ENCODE measurements at places on chromosomes 6 and 20.

GRCh38 chr6:137086031-137086430, 41.3 kb upstream of the IL20RA start:
- DNase-seq = no peak

- DNase-seq = no peak
Measured at GRCh38 chr20:45429618-45430017, 13.7 kb downstream of the PIGT start.

DNA sequence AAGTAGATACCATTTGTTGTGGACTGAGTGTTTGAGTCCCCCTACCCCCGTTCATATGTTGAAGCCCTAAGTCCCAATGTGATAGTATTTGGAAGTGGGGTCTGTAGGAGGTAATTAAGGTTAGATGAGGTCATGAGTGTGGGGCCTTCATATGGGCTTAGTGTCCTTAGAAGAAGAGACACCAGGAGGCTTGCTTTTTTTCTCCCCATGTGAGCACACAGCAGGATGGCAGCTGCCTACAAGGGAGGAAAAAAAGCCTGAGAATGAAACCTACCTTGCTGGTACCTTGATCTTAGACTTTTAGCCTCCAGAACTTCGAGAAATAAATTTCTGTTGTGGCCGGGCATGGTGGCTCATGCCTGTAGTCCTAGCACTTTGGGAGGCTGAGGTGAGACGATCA, 67.9 kb upstream of the TULP4 start:
- no peak for DNase-seq

GRCh38 chr6:34315780-34316179, 67.0 kb upstream of the SMIM29 start:
- no peak for DNase-seq

- DNase-seq = no peak
Measured at GRCh38 chr20:63956664-63957003, 418 bp upstream of the UCKL1 start.

DNA sequence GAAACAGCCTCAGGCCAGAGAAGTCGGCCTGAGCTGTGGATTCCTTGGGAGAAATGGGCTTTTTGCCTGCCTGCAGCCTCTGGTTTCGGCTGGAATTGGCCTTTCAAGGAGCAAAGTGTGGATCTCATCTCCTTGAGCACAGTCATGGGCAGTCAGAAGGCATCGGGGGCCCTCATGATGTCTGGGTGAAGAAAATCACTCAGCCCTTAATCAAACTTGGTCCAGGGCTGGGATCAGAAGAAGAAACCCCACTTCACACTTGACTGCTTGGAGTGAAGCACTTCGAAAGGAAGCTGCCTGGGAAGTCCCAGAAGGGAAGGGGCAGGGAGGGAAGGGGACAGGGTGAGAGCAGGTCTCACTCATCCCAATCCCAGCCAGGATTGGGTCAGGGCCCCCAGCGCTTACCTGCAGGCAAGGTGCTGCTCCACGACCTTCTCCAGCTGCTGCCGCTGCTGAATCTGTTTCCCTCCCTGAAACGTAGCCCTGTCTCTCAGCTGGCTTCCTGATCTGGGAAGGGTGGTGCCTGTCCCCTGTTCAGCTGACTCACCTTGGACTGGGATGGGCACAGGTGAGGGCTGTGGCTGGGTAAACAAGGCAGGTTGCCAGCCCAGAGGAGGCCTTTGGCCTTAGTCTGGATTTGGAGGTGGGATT, at the start of gene SDCBP2:
TSS of gene SDCBP2 (minus strand) at position 460 of the 651 bp plus-strand sequence. CDS start 8,723 bp downstream, outside the sequence.
- DNase-seq = no peak

GRCh38 chr20:40646813-40647212, 42.2 kb downstream of the MAFB start:
- DNase-seq = no peak

- DNase-seq = no peak
Measured at GRCh38 chr20:10848810-10849370, 175.1 kb upstream of the JAG1 start.

DNA sequence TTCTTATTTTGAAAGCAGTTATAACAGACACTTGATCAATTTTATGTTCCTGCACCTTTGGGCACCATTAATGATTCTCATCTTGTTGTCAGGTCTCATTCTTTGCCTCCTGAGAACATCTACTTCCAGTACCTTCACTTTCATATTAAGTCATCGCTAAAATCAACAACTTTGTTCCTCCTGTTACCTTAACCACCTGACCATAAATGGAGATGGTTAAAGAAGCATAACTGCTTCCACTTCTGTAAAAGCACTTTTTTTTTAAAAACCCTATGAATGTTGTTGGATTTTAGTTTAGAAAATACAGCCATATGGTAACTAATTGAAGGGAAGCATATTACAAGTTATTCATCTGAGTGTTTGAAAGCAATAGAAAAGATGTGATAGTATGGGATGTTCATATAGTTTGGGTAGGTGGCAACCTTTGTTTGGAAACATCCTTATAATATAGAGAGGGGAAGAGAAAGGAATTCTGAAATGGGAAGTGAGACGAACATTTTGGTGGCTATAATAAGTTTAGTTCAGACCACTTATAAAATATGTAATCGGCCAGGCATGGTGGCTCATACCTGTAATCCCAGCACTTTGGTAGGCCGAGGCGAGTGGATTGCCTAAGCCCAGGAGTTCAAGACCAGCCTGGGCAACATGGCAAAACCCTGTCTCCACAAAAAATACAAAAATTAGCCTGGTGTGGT, 53.9 kb downstream of the AFG1L start:
- no peak for DNase-seq

- DNase-seq = no peak
Measured at GRCh38 chr20:62535964-62536363, 60.2 kb upstream of the GATA5 start.

DNA sequence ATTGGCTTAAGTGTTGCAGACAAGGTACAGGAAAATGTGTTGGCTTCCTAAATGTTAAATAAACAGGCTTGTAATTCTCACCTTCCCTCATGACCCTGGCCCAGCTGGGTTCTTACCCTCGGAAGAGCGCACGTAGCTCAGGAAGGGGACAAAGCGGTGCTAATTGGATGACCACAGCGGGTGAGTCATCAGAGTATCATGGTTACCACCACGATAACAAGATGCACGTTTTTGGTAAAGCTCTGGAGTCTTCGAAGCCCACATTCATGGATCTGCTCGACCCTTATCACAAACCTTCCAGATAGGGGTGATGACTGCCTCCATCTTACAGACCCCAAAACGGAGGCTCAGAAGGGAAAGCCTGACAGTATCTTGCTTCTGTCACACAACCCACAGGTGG, 32.8 kb downstream of the APCDD1L start:
- no peak for DNase-seq

DNA sequence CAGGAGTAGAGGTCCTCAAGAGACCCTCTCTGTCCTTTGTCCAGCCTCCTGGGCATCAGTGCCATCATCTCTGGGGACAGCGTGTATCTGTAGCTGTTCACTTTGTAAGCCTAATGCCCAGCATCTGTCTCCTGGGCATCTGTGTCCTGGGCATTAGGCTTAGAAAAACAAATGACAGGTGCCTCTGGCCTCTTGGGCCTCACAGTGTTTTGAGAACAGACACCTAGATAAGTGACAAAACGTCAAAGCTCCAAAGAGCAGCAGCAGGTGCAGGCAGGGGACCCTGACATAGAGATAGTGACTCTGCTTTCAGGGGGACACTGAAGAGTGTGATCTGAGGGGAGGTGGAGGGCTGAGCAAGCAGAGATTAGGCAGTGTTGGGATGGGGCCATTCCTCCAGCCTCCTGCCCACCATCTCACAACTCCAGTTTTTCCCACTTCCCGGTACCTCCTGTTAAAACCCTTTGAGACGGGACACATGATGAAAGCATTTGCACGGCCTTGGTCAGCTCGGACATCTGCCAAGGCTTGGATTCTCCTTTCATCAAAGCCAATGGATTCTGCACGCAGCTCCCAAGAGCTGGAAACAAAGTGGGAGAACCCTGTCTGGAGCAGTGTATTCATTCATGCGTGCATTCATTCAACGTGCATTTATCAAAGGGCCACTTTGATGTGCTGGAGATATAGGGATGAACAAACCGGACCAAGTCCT, 55.5 kb upstream of the CD93 start:
- no peak for DNase-seq

- no peak for DNase-seq
Measured at GRCh38 chr6:109255946-109256640, 126.2 kb downstream of the CD164 start.

GRCh38 chr6:33313709-33314514, at the start of gene TAPBP:
TSS of gene TAPBP (minus strand) at chr6:33314078. CDS start at chr6:33314041, 37 bp downstream.
- no peak for DNase-seq

DNA sequence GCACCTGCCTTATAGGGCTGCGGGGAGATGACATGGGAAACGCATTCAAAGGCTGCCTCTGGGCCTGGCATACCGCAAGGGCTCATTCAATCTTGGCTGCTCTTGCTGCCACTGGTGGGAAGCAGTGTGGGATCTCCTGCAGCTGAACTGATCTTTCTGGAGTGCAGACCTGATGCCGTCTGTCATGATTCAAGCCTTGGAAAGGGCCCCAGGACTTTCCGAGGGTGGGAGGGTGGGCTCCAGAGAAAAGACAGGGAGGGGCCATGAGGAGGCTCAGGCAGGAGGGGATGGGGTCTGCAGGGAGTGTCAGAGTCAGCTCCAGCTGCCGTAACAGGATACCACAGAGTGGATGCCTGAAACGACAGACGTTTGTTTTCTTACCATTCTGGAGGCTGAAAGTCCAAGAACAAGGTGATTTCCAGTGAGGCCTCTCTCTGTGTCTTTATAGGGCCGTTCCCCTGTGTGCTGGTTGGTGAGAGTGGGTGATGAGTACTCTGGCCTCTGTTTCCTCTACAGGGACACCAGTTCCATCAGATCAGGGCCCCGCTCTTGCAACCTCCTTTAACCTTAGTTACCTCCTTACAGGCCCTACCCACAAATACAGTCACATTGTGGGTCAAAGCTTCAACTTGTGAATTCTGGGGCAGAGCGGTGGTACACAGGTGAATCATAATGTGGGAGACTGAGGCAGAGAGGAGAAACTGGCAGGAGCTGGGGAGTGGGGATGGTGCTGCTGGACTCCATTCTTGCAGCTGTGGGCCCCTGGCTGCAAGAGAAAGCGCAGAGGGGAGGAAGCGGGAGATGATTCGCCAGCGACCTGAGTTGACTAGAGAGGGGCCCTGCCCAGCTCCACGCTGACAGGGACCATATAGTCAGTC, 148.4 kb downstream of the SYCP2 start:
- DNase-seq = no peak

- no peak for DNase-seq
Measured at GRCh38 chr20:58148891-58149290, 79.6 kb downstream of the ANKRD60 start.

Data from 8988T (cell line).